ENCODE measurements at places on chromosomes 5 and 9.

- DNase-seq, result no peak
Measured at GRCh38 chr9:95181226-95181818, 136.2 kb downstream of the FANCC start.

GRCh38 chr5:115751176-115751575, 65.3 kb downstream of the CDO1 start:
- no peak for DNase-seq

GRCh38 chr9:27033815-27034403, 28.4 kb upstream of the LRRC19 start:
- no peak for DNase-seq

DNA sequence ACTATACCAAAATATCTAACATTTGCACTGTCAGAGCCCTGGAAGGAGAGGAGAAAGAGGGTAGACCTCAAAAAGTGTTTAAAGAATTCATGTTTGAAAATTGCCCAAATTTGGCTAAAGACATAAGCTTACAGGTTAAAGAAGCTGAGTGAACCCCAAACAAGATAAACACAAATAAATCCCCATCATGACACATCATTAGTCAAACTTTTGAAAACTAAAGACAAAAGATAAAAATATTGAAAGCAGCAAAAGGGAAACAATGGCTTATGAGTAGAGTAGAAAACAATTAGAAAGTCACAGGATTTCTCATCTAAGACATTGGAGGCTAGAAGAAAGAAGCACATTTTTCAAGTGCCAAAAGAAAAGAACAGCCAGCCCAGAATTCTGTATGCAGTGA, 6.1 kb upstream of the UBLCP1 start:
- DNase-seq, result no peak

DNA sequence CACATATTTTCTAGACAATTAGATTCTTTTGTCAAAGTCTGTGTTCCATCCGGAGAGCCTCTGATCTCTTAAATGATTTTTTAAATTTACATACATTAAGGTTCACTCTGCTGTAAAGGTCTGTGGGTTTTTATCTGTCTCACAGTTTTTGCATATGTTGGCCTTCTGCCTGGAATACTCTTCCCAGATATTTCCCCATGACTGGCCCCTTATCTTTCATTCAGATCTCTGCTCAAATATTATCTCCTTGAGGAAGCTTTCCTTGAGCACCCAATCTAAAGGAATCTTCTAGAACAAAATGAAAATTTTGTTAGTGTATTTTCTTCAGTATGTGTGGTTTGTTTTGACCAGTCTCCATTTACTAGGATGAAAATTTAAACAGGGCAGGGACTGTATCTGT, 26.3 kb downstream of the FAF2 start:
- no peak for DNase-seq

DNA sequence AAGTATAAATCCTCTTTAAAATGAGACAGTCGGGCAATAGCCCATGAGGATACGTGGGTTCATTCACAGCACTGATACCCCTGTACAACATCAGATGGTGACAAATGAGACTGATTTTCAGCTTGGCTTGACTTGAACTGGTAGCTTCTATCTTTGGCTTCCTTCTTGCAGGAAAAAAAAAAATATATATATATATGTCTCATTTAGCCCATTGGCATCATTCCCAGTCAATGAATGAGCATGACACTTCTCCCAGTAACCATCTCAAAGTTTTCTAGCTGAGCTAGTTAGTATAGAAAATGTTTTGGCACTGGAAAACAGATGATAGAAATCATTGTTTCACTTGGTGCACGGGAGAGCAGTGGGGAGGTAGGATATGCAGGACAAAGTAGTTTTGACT, 222.5 kb upstream of the TAS2R1 start:
- DNase-seq, result no peak

DNA sequence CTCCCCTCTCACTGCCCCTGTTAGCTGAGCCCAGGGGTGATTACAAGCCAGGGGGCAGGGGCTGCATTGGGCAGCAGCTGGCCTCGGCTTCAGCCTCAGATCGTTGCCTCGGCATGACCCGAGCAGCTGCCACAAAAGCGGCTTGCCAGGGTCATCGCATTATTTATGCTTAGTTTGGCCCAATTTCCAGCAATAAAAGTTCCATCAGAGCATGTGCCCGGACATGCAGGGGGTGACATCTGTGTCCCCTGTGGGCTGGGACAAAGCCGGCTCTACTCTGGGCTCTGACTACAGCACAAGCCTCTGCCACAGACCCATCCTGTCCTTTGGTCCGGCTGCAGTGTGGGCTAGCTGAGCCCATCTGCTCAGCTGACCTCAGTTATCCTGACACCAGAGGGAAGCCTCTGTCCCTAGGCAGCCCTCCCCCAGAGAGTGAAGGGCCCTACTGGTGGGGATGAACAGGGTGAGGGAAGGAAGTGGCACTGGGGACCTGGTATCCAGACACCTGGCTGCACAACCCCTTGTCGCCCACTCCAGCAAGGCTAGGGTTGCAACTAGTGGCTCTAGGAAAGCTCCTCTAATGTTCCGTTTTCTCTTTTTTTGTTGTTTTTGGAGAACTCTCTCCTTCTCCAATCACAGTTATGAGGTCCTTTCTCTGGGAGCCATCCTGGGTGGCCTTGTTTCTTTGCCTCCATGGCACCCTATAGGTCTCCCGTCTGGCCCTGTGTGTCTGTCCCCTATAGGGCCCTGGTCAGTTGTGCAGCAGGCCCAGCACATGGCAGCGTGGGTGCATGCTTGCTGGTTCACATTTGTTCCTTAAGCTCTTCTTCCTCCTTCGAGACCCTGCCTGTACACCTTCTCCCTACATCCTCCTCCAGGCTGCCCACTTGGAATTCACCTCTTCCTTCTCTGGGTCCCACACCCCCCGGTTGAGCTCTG, 13.3 kb upstream of the GADD45G start:
- no peak for DNase-seq

GRCh38 chr5:128671943-128672342, 133.9 kb upstream of the FBN2 start:
- DNase-seq, result no peak

GRCh38 chr5:145824040-145824439, 11.1 kb downstream of the PRELID2 start:
- no peak for DNase-seq

GRCh38 chr5:141870228-141870627, 8.0 kb downstream of the PCDH1 start:
- DNase-seq, result peak; percentile 11

GRCh38 chr5:125882061-125882460, 541.1 kb upstream of the GRAMD2B start:
- DNase-seq, result no peak

- DNase-seq, result no peak
Measured at GRCh38 chr5:98099448-98100105, 673.9 kb upstream of the RGMB start.

- no peak for DNase-seq
Measured at GRCh38 chr9:4691795-4692194, 12.4 kb downstream of the CDC37L1 start.

- no peak for DNase-seq
Measured at GRCh38 chr9:29773676-29774075, 2200.4 kb upstream of the C9orf72 start.

GRCh38 chr5:58148254-58148775, 311.6 kb downstream of the PLK2 start:
- no peak for DNase-seq

GRCh38 chr5:142320851-142321560, 3.8 kb downstream of the SPRY4 start:
- DNase-seq, result no peak

- no peak for DNase-seq
Measured at GRCh38 chr5:59863777-59864176, 29.7 kb downstream of the PDE4D start.

- DNase-seq, result no peak
Measured at GRCh38 chr5:76956033-76956432, 3.2 kb downstream of the CRHBP start.

- DNase-seq, result no peak
Measured at GRCh38 chr5:74624931-74625505, 15.5 kb downstream of the ENC1 start.

- no peak for DNase-seq
Measured at GRCh38 chr5:176497852-176498251, 39.4 kb downstream of the RNF44 start.

DNA sequence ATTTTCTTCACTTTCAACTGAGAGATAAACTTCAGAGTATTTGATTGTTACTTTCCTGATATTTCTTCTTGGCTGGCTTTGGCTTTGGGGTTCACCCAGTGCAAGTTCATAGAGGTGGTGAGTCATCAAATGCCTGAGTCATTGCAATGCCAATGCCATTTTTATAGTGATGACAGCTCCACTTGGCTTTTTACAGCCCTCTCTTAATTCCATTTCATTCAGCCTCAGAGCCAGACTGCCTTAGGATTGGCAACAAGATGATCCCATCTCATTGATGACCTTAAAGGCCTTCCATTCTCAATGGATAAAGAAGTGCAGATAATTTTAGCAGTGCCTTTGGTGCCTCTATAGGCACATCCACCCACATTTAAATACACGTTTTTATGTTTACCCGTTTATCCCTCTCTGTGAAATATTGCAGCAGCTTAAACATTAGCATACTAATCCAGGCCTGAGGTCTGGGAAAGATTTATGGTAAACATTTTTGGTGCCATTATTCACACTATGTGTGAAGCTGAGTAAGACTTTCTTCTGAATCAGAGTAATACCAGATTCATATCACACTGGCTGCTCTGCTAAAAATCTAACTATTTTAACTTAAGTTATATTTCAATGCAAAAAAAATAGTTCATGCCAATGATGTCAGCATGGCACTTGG, 88.9 kb upstream of the TYRP1 start:
- DNase-seq, result no peak

- no peak for DNase-seq
Measured at GRCh38 chr9:87148331-87149104, 201.2 kb upstream of the GAS1 start.

DNA sequence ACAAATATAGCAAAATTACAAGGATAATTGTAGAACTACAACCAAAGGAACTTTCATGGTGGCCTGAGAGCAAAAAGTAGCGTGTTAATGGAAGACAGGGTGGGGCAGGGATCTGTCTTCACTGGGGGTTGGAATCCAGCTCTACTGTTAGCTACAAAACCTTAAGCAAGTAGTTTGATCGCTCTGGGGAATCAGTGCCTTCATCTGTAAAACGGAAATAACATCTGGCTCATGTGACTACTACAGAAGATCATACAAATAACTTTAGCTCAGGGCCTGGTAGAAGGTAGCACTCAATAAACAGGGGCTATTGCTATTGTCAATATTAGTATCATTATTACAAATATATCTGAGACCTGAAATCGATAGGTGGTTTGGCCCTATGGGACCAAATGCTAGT, 40.4 kb downstream of the ZNF608 start:
- DNase-seq, result no peak

DNA sequence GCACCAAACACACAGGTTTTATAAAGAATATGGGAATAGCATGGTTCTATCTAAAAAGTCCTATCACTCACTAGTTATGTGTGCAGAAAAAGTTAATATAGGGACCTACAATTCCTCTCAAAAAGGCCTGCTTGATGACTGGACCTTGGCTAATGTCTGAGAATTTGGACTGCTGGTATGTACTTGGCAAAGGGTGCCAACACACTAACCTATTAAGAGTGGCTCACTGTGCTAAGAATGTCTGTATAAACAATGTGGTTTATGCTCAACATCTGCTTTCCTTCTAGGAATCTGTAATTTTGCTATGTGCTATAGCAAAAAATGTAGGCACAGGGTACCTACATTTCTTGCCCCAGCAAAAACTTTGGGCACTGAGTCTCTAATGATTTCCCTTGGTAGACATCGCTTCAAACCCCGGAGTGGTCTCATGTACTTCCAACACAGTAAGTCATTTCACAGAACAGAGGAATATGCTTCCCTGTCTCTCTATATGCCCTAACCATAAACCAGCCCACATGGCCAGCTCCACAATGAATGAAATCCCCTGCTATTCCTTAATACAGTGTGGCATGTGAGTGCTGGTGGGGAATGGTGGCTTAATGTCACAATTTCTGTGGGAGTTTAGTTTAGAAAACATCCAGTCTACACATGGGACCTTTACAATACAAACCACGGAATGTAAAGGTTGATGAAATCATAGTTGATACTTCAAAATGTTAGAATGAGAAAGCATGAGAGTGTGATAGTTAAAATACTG, 101.7 kb downstream of the UBAP2 start:
- DNase-seq, result no peak

DNA sequence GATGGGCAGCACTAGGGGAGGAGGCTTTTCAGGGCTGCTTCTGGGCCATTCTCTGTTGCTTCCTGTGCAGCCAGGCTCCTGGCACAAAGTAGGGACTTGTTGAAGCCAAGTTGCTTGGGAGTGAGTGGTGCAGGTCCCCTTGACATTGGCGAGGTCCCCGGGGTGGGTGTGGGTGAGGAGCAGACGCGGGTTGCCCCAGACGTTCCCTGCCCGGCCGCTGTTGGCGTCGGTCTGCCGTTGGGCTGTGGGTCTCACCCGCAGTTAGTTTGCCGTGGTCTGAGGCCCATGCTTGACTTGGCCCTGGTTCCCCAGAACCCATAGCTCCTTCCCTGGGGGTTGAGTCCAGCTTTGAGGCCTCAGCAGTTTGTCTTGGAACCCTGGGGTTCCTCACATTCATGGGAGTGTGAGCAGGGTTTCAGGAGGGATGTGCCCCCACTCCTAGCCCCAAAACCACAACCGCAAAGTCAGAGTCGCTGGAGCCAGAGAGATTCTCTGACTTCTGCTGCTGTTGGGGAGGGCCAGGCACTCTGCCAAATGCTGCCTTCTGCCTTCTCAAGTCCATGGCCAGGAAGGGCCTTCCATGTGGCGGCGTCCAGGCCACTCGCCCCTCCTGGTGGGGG, 77.5 kb downstream of the RXRA start:
- peak; percentile 41 for DNase-seq

DNA sequence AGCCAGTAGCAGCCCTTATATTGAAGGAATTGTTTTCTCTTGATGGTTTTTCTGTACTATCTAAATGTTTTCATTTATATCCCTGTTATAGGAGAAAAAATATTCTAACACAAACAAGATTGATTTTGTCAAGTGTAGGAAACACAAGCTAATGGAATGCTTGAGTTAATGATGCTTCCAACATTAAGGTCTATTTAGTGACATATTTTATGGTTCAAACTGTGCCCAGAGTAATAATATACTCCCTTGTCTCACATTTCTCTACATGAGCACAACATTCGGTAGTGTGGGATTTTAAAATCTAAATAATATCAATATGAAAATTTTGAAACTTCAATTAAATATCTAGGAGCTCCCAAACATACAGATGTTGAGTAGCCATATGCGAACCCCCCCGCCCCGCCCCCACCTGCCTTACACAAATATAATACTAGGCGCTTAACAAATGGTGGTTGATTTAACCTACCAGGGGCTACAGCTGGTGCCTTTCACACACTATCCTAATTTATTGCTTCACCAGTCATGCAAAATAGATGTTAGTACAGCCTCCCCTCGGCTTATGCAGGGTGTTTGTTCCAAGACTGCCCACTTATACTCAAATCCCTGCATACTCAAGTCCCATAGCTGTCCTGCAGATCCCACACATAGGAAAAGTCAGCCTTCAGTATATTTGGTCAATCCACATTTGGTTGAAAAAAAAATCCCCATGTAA, 124.1 kb upstream of the ACO1 start:
- DNase-seq, result no peak

DNA sequence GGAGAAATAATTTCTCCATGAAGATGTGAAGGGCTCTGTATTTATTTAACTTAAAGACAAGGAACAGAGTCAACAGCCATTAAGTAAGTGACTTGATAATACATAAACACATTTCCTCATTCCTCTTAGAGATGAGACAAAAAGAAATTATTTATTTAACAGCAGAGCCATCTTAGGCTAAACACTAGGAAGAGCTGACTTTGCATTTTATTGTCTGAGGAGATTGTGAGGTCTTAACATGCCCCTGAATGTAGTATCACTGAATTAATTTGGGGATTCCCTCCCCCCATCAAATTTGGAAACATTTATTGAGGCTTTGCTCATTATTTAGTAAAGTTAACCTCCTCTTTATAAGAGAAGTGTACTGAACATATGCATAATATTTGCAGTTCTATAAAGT, 35.2 kb downstream of the TAS2R1 start:
- DNase-seq, result no peak
